ENCODE measurements at places on chromosomes 7 and 10. TPM values are rescaled to one million over a fixed set of nuclear protein-coding genes. Genes with fewer than 3 reads are reported as not detected.

DNA sequence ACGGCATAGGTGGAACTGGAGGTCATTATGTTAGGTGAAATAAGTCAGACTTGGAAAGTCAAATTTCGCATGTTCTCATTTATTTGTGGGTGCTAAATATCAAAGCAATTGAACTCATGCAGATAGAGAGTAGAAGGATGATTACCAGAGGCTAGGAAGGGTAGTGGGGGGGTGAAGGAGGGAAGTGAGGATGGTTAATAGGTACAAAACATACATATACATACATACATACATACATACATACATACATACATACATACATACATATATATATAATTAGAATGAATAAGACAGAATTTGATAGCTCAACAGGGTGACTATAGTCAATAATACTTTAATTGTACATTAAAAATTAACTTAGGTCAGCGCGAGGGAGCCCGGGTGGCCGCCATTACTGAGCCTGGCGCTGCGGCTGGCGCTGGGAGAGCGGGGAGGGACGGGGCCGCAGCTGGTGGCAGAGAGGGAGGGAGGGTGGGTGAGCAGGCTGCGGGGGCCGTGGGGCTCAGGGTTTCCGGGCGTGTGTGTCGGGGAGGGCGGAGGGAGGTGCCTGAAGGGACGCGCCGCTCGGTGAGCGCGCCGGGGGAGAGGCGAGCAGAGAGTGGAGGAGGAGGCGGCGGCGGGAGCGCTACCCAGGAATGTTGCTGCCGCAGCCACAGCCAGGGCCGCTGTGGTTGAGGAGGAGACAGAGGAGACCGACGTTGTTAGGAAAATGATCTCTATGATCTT lies 85.8 kb upstream of the EGFR start:
- DNase-seq, result peak; percentile 94

MAGI2 gene
- 1.8 TPM for total RNA-seq

- peak; percentile 63 for DNase-seq
Observed at GRCh38 chr10:125521721-125522680, 161.0 kb downstream of the TEX36 start.

DNA sequence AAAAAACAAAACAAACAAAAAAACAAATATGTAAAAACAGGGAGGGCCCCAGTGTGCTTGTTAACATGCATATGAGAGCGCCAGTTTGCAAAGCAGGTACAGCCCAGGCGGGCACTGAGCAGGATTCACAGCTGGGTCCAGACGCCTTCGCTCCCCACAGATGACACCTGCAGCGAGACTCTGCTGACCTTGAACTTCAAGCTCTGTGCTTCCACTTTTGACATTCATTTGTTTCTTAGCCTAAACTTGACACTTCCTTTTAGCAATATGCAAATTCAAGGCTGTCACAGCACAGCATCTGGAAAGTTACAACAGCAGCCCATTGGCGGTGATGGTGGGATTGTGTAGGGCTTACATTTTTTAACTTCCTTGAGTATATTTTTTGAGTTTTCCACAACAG lies 88.8 kb upstream of the TNS3 start:
- DNase-seq, result no peak

PROSER2 gene
- total RNA-seq, result 14.6 TPM

DNA sequence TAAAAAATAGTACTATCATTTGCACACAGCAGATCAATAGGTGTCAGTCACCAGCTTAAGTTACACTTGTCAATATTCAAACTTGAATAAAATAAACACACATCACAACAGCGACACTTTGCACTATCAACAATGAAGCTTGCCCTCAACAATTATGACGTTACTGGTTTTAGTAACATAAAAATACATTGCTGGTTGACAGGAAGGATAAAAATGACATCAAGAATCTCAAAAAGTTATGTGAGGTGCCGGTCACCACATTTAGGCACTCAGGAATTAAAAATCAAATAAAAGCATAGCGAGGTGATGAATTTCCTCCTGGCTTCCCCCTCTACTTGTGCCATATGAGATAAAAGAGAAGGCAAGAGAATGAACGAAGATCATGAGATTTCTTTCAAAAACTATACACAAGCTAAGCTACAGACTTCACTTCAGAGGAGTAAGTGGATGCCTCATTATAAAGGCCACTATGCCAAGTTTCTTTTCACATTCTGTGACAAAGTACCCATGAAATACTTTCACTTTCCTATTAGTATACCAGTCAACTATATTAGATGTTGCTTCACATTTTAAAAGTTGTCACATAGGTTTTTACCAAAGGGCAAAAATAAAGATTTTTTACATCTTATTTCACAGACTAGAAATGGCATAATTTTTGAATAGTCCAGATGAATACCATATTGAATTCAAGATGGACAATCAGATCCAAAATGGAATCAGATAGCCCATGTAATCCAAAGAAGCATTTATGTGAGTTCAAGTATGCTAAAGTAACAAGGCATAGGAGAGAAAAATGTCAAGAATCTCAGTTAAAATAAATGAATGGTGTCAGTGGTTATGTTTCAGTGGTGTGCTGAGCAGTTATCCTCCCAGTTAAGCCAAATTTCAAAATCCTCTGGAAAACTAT lies 3.6 kb downstream of the CCDC71L start:
- DNase-seq, result no peak

DNA sequence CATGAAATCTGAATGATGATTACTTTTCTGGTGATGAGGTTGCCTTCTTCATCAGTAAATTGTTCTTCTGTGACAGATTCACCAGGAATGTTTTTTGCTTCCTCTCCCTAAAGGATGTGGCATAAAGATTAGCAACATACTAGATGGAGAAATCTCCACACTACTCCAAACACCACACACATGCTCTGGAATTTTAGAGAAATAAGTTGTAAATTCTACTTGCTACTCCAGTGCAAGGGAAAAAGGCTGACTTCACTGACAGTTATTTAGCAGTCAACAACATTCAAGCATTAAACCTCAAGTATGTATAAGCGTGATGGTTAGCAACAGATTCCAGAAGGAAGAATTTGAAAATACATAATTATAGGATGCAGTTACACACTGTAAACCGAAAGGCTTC lies 137.9 kb upstream of the CCDC6 start:
- no peak for DNase-seq

OGDHL gene
- 2.8 TPM for total RNA-seq

DNA sequence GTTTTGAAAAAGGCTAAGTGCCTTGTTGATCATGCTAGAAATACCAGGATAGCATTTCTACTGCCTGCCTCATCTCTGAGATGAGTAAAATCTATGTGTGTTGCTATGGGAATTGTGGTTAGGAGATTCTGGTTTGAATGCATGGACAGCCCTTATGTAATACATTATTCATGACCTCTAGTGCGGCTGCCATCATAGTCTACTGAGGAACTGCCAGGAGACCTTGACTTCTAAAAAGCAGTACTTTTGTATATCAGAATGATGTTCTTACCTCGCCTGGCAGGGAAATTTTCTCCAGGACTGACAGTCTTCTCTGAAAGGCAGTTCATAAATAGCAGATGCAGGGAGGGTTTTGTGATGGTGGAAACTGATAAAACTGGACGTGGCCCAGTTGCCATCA lies 248.5 kb downstream of the NSUN6 start:
- DNase-seq, result no peak

ACTL6B gene
- not detected for total RNA-seq
